GM12865 (cell line): ENCODE measurements at places on chromosomes 2 and 18.

- DNase-seq: no peak
These were observed 89.9 kb downstream of the ACSL3 start for GRCh38 chr2:222950638-222951285.

- DNase-seq: no peak
These were observed 57.7 kb downstream of the EMX1 start for GRCh38 chr2:72975017-72975416.

- peak; percentile 22 for DNase-seq
These were observed 567.6 kb downstream of the KCNJ3 start for GRCh38 chr2:155266109-155266508.

DNA sequence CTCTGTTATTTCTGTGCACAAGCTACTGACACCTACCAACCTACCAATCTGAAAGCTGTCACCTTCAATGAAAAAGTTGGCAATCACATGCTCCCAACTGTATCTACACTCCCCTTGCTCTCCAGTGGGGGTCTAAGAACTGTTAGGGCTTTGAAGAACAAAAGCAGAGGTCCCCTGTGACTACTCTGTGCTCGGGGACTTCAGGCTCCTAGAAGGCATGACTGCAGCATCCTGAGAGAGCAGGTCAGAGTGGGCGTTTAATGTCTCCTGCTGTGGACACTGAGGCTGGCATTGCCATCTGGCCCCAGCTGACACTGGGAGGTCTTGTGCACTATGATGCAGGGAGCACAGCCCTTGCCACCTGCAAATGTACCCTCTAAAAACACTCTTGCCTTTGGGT is 93.3 kb downstream of the ACTR2 start:
- no peak for DNase-seq

GRCh38 chr2:207107551-207107950 is 58.2 kb downstream of the KLF7 start:
- no peak for DNase-seq

- DNase-seq: no peak
These were observed 140.9 kb downstream of the TWIST2 start for GRCh38 chr2:238988752-238989151.

GRCh38 chr2:196927376-196928225 is 1.1 kb upstream of the PGAP1 start:
- peak; percentile 45 for DNase-seq

GRCh38 chr2:7427293-7428060 is 510.3 kb downstream of the RNF144A start:
- peak; percentile 76 for DNase-seq

- peak; percentile 23 for DNase-seq
These were observed 153.5 kb upstream of the ALKAL2 start for GRCh38 chr2:441258-442022.

- no peak for DNase-seq
These were observed 248.7 kb upstream of the SIX3 start for GRCh38 chr2:44692821-44693220.

DNA sequence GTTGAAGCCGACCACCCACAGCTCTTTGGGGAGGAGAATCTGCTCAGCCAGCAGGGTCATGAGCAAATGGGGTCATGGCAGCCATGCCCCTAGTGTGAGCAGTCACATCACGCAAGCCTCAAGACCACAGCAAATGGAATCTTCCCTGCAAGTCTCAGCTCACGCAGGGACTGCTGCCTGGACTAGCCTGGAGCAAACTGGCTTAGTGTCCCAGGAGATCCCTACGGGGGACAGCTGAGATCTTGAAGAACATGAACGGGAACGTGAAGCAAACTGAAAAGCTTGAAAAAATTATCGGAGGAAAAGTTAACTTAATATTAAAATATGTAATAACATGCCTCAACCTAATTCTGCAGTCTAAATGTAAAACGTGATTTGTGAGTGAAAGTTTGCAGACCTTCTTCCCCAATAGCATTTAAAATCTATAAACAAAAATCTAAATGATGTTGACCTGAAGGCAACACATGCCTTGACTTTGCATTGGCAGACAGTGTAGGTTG is 118.4 kb downstream of the FAM124B start:
- DNase-seq: no peak

GRCh38 chr2:27441958-27442919 is at the start of gene KRTCAP3:
KRTCAP3 (plus strand) TSS chr2:27442381; CDS start chr2:27442413, 32 bp downstream.
- DNase-seq: peak; percentile 28

- DNase-seq: no peak
These were observed 13.9 kb downstream of the GDF7 start for GRCh38 chr2:20680744-20681375.

GRCh38 chr2:20135631-20136050 is 84.2 kb upstream of the LAPTM4A start:
- DNase-seq: peak; percentile 81

GRCh38 chr2:165528691-165529090 is 59.2 kb downstream of the CSRNP3 start:
- no peak for DNase-seq
